ENCODE measurements at places on chromosomes 4 and X.

DNA sequence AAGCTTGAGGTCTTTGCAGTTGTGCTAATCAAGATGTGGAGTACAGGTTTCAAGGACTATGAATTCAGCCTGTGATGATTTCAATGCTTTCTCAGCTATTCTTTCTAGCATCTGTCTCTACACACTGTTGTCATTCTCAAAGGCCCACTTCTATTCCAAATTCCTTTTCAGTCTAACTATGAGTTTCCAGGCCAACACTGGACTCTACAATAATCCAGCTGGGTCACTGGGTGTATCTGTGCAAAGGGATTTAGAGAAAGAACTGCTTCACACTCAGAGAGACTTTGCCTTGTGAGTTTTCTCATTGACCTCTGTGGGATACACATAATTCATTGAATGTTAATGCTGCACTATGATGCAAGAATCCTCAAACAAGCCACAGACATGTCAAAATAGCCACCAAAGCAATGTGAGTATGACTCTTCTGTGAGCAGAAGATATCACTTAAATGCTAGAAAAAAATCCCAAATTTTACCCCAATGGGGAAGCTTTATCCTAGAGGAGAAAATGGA is 171.8 kb upstream of the CLNK start:
- no peak for DNase-seq

- DNase-seq, result no peak
Observed at GRCh38 chr4:119281393-119281792, 40.5 kb downstream of the FABP2 start.

DNA sequence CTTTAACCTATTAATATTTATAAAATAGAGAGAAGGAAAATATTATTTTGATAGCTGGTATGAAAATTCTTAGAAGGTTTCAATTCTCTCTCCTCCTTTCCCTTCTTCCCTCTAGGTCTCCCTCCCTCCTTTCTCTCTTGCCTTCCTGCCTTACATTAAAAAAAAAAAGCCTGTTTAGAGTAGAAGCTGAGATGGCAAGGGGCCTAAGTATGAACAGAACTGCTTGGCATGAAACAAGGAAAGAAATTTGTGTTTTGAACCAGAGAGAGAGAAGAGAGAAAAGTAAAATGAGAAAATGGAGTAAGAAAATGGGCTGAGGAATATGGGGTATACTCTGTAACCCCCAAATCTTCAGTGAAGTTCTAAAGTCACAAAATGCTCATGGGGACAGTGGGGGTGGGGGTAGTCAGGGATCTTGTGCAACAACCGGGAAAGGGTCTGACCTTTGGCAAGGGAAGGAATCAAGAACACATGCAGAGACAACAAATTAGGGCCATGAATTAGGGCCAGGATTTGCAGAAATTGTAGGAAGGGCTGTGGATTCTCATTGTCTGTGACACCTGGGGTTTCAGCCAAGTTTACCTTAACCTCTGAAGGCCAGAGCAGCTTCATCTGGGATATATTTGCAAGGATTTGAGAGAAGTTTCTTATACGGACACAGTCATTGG is 30.6 kb downstream of the SUPT20HL2 start:
- DNase-seq, result no peak

DNA sequence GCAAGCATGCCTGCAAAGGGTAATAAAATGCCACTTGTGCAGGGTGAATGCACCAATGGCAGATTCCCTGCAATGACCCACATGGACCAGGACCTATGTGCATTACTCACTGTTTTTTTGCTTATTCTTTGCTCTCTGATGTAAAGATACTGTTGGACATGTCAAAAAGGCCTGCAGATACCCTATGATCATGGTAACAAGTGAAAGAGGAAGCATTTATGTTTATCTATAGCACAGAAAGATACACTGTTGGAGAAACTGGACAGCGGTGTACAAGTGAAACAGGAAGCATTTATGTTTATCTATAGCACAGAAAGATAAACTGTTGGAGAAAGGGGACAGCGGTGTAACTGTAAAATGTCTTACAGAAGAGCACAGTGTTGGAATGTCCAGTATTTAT is 127.5 kb downstream of the PAPSS1 start:
- DNase-seq, result no peak

GRCh38 chr4:101253121-101253520 is 94.2 kb downstream of the PPP3CA start:
- no peak for DNase-seq
